ENCODE measurements at places on chromosomes 7 and 10.

- no peak for DNase-seq
Observed at GRCh38 chr7:49244543-49244942, 320.2 kb downstream of the CDC14C start.

DNA sequence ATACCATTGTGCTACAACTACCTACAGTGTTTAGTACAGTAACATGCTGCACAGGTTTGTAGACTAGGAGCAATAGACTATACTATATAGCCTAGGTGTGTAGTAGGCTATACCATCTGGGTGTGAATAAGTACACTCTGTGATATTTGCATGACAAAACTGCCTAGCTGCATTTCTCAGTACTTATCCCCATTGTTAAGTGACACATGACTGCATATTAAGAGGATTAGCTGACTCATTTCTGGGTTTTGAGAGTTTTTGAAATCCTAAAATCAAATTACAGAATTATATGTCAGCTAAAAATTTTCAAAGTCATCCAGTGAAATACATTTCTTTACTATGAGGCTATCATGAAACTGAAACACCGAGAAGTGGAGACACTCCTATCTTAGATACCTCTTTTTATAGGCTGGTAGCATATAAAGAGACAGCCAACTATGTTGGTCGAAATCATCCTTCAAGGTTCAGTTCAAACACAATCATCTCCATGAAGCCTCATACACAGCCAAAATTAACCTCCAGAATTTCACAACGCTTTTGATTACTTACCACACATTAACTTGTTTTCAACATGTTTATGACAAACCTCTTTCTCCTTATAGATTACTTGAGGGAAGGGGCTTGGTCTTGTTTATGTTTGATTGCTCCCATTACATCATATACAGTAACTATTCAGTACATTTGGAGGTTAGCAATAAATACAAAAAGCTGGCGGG, 89.8 kb upstream of the ANK3 start:
- DNase-seq, result no peak

DNA sequence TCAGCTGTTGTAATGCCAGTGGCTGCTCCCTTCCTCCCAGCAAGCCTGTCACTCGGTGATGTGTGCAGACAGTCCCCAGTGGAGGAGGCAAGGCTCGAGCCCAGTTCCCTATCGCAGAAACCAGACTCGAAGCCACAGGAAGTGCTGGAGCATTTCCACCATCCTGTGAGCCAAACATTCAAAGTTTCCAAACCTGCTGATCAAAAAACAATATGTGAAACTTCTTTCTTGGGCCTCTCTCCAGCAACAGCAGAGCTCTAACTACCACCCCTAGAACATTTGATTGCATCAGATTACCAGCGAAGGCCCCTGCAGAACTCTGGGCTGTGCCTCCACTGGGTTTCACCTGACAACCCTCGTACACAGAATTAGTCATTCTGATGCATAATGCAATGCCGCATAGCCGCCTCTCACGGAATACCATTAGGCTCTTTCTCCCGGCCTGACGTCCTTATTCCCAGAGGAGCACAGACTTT, 94.0 kb downstream of the ELMO1 start:
- no peak for DNase-seq

- DNase-seq, result no peak
Observed at GRCh38 chr7:79359827-79360226, 93.6 kb downstream of the MAGI2 start.

- DNase-seq, result no peak
Observed at GRCh38 chr7:137753948-137754851, 92.6 kb downstream of the DGKI start.

- DNase-seq, result no peak
Observed at GRCh38 chr10:128058750-128059134, 67.5 kb downstream of the MKI67 start.

DNA sequence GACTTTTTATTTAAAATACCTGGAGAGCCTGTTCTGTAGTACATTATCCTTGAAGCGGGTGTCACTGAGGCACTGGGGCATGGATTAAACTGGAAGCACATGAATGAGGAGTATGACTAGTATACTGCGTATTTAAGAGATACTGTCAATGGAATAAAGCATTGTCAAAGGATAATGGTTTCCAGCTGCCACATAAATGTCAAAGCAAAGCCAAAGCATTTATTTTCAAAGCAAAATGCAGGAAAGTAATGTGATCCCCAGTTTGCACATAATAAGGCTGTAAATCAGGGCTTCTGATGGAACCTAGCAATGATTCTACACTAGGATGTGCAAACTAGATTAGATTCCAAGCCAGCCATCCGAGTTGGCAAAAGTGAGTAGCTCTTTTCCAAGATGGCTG, 240.1 kb downstream of the POU6F2 start:
- DNase-seq, result no peak
